Stimulated activated CD8-positive, alpha-beta memory T cell treated with anti-CD3 and anti-CD28 coated beads, Interleukin-15, amount 100 ng/mL, for 4 hours (primary cell): ENCODE measurements at places on chromosomes 11 and 22.

- no peak for DNase-seq
Observed at GRCh38 chr22:39666926-39667325, 96.4 kb downstream of the CACNA1I start.

GRCh38 chr22:42617155-42617983, 2.7 kb upstream of the POLDIP3 start:
- DNase-seq = no peak

- no peak for DNase-seq
Observed at GRCh38 chr22:48595511-48595905, 1232.2 kb downstream of the BRD1 start.

- DNase-seq = no peak
Observed at GRCh38 chr11:107676336-107677057, 35.4 kb downstream of the SLN start.
